T-helper 1 cell (primary cell): ENCODE measurements at places on chromosomes 2 and 18.
A peak's percentile ranks its signal among the peaks of the same experiment; 100 is the strongest.

GRCh38 chr2:24785671-24786321 is 7.4 kb downstream of the PTRHD1 start:
- DNase-seq = no peak

- DNase-seq = peak; percentile 35
Measured at GRCh38 chr2:118202707-118203303, 114.5 kb downstream of the INSIG2 start.

- DNase-seq = no peak
Measured at GRCh38 chr18:44654573-44654972, 26.1 kb upstream of the SETBP1 start.

- no peak for DNase-seq
Measured at GRCh38 chr2:70942396-70943204, 6.9 kb downstream of the ATP6V1B1 start.

DNA sequence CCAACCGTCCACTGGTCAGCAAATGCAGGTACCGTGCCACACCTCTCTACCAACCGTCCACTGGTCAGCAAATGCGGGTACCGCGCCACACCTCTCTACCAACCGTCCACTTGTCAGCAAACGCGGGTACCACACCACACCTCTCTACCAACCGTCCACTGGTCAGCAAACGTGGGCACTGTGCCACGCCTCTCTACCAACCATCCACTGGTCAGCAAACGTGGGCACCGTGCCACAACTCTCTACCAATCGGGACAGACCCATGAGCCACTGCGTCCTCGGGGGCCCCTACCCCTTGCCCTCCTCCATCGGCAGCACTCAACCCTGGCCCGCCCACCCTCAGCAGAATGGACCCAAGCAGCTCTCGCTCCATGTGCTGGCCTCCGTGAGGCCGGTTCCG is 226.4 kb upstream of the SALL3 start:
- no peak for DNase-seq

DNA sequence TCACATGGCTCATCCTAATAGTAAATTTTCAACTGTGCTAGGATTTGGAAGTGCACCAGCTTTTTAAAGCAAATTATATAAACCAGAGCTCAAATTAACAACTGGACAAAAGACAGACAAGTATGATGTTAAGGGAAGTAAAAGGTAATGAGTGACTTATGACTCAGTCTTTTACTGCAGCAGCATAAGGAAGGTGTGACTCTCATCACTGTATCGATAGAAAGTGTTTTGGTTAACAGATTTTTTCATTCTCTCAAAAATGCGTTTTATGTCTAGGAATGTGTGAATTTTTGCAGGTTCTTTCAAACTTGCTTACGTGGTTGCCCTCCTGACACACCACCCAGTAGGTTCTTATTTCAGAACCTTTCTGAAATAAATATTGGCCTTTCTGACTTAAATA is 244.2 kb upstream of the BOD1L2 start:
- no peak for DNase-seq

GRCh38 chr2:162678551-162678950 is 160.0 kb downstream of the KCNH7 start:
- DNase-seq = no peak

DNA sequence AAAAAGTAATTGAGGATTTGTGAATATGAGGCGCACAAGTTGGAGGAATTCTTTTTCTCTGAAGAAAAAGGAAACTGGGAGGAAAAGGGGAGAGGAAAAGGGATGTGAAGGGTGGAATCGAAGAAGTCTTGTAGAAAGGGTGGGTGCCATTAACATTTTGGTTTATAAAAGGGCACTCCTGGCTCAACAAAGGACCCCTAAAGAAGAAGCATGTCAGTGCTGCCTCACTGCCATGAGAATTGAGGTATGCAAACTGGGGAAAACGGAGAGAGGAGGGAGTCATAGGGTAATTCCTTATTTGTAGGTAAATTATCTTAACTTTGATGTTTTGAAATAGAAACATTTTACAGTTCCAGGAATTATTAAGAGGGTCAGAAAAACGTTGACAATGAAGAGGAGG is 207.2 kb downstream of the NAPG start:
- DNase-seq = no peak

DNA sequence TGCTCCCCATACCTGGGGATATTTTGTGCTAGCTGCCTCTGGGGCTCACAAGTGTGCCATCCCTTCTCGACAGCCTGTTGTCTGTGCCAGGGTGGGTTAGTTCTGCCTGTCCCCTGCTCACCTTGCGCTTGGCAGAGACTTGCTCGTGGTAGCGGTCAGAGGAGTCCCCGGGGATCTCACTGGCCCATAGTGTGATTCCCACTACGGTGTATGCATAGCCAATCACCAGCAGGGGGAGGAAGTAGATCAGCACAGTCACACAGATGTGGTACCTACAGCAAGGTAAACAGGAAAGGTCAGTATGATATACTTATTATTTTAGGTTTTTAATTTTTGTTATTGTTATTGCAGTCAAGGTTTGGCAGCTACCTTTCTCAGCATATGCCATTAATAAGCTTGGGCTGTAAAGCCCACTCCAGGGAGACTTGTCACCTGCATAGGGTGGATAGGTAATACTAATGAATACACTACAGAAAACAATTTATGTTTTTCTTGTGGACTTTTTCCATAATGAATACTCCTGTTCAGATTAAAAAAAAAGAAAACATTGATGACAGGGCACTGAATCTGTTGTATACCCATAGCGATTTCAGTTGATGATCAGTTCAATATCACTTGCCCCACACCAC is 95.2 kb downstream of the POLE4 start:
- no peak for DNase-seq

DNA sequence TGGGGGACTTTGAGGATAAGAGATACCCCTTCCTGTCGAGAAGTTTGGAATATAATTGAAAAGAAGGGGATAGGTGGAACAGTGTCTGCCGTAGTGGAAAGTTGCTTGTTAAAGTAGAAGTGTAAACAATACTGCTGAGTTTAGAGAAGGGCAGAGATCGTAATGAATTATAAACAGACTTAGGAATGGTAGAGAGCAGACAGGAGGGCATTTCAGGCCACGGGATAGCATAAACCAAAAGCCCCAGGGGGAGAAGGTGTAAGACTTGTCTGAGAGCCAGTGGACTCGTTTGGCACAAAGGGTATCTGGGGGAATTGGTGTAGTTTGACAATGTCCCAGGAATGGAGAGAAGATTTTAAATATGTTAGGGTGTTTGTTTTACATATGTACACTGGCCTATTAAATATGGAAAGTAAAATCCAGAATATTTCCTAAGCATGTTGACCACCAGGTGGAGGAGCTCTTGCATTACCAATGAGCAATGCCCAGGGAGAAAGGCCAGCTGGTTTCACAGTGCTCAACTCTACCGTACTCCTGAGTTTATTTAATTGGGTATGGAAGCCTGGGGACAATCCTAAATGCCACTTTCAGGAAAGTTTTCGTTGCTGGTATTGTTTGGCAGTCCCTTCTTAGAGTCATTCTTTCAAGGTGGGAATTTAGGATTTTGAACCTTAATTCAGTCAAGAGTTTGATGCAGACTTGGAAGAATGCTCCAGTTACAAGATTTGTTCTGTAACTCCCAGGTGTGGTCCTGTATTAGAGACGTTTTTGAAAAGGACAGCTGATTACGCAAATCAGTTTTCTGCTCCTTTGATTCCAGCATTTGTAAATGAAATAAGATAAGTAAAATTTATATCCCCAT is 7.5 kb downstream of the COPS8 start:
- no peak for DNase-seq
